HFFc6 (cell line): ENCODE measurements at places on chromosomes 5 and 9.

GRCh38 chr9:97975376-97975775 is 7.8 kb upstream of the ANP32B start:
- H3K4me1 ChIP-seq, result no peaks in the 10 kb centered on the region
- H3K36me3 ChIP-seq, result peaks cover 4% of the 10 kb centered on the region; the same call in 1 of the 2 replicates
- no peak overlapping the region for H3K4me3 ChIP-seq
- peaks cover 18% of the 10 kb centered on the region for H3K27me3 ChIP-seq
- H3K27ac ChIP-seq, result no peak overlapping the region

DNA sequence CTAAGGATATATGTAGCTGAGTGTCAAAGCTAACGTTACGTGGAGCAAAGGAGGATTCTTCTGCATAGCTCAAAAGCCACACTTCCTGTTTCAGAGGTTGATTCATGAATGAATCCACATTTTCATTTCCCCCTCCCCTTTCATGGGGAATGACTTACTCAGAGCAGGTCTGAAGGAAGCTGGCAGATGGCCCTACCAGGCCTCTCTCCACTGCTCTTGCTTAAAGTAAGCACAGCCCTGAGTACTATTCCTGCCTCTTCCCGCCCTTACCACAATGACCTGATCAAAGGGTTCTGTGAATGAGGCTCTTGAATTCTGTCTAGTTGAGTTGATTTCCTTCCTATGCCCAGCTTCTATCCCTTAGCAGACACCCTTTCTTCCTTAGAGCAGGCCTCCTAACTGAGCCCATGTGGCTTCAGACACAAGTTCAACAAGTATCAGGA is 6.3 kb downstream of the IGIP start:
- no peaks in the 10 kb centered on the region for H3K27me3 ChIP-seq
- H3K36me3 ChIP-seq, result no peaks in the 10 kb centered on the region
- DNase-seq, result peak; percentile 88
- H3K4me3 ChIP-seq, result peak overlapping the region; percentile 33

DNA sequence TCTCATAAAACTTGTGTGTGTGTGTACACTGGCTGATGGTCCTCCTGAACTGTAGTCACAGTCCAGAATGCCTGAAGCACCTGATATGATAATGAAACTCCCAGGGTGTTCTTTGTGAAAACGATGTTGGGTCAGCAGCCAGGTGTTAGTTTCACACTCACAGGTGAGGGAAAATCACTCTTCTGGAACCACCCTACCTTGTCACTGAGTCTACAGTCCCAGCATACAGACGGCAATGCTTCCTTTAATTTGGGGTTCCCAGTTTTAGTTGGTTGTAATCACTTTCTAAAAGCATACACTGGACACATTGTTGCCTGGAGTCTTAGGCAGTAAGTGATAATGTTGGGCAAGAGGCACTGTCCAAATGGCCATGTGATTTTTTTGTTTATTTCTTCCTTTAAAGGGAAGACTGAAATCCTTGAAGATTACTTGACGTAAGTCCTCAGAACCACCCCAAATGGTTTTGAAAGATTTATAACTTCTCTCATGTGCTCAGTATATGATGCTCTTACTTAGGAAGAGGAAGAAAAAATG is 18.2 kb upstream of the MGAT1 start:
- no peak overlapping the region for H3K27ac ChIP-seq
- peaks cover 38% of the 10 kb centered on the region for H3K4me1 ChIP-seq
- no peaks in the 10 kb centered on the region; the same call in 1 of the 2 replicates for H3K27me3 ChIP-seq
- no peak for DNase-seq
- H3K36me3 ChIP-seq, result no peaks in the 10 kb centered on the region
- no peak overlapping the region for H3K4me3 ChIP-seq

DNA sequence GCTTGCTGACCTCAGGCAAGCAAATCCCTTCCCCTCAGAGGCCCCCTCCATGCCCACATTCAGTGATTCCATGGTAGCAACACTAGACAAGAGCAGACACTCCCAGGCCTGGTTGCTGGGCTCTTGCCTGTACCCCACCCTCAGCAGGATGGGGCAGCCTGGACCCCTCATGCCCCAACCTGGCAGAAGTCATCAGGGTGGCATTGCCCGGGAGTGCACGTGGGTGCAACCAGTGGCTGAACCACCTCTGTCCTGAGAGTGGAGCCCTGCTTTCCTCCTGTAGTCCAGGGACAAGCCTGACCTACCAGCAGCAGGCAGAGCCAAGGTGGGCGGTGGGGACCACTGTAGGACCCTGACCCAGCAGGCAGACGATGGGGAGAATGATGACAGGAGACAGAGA is 65.8 kb upstream of the TBC1D2 start:
- peaks cover 72% of the 10 kb centered on the region for H3K4me1 ChIP-seq
- no peaks in the 10 kb centered on the region for H3K36me3 ChIP-seq
- DNase-seq, result no peak
- H3K4me3 ChIP-seq, result no peak overlapping the region

DNA sequence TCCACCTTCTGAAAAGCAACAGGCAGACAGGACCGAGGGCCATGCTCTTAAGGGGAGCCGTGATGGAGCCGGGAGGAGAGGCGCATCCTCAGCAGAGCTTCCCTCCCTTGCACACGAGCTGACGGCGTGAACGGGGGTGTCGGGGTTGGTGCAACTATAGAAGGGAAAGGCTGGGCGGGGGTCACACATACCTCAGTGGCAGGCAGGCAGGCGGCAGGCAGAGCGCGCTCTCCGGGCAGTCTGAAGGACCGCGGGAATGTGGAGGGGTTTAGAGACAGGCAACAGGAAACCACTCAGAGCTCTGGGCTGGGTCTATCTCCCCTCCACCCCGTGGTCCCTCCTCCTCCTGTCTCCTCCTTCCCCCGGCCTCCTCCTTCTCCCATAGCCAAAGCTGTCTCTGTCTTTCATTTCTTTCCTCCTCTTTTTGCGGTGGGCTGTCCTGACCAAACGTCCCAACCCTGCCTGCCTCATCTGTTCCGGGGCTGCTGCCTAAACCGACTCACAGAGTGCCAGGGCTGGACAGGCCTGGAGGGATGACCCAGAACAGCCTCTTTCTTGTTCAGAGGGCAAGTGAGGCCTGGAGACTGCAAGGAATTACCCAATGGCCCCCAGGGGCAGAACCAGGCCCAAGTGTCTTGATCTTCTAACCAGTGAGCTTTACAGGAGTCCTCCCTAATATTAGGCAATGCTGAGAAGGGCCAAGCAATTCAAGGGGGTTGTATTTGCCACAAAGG is at the start of gene SPARC:
Gene SPARC, minus strand, starts transcription at position 242 of the 734 bp plus-strand sequence. CDS start 10,727 bp downstream, outside the sequence.
- H3K27me3 ChIP-seq, result peaks cover 31% of the 10 kb centered on the region
- peak within 1 kb of the TSS; percentile 99 for H3K27ac ChIP-seq
- peaks cover 55% of the 10 kb centered on the region for H3K4me1 ChIP-seq
- peak within 1 kb of the TSS; percentile 99 for H3K4me3 ChIP-seq
- peak; percentile 95 for DNase-seq

DNA sequence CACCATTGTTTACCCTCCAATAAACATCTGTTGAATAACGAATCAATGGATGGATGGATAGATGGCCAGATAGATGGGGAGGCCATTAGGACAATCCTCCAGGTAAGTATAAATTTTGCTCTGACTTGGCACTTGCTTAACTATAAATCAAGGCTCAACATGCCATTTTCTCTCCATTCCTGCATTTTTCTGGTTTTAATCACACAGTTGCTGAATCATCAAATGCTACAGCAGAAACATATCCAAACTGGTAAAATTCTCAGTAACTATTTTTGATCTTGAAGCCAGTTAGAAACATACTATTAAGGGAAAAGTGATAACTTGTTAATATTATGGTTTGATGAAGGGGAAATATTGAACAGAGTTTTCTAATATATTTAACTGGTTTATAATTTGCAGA is 71.5 kb upstream of the MTAP start:
- H3K36me3 ChIP-seq, result peaks cover 5% of the 10 kb centered on the region; the same call in 1 of the 2 replicates
- H3K27me3 ChIP-seq, result no peaks in the 10 kb centered on the region
- H3K4me3 ChIP-seq, result no peak overlapping the region
- no peak overlapping the region for H3K27ac ChIP-seq
- DNase-seq, result no peak
- H3K4me1 ChIP-seq, result peaks cover 38% of the 10 kb centered on the region

DNA sequence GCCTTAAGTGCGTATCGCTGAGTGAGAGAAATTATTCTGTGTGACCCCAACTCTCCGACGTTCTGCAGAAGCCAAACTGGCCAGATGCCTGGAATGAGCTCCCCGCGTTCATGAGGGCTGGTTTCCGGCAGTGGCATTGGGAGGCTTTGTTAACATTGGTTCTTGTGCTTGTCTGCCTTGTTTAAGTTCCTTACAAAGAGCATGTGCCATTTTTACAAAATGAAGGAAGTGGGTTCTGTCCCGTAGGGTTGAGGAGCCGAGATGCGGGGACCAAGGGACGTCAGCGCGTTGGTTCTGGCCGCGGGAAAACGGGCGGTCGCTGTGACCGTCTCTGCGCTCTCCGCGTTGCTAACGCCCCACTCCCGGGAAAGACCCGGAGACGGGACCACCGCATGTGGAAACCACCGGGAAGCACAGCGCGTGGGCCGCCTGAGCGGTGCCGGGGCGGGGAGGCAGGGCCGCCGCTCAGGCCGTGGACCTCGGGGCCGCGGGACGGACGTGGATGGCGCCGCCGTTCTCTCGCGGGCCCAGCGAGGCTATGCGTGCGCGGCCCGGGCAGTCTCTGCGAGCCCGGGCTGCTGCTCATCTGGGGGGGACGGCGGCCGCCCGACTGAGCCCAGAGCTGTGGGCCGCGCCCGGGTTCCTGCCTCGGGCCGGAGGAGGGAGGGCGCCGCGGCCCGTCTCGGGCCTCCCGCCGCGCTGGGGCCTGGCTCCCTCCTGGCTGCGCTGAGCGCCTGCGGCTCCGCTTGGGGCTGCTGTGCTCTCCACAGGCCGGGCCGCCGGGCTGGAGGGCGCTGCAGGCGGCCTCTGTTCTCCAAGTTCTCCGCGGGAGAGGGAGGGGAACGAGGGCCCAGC is 13.4 kb downstream of the RABL6 start:
- DNase-seq, result no peak
- peak overlapping the region; percentile 40; the same call in 1 of the 2 replicates for H3K27ac ChIP-seq
- no peaks in the 10 kb centered on the region; the same call in 1 of the 2 replicates for H3K27me3 ChIP-seq
- H3K36me3 ChIP-seq, result peaks cover 13% of the 10 kb centered on the region
- H3K4me1 ChIP-seq, result peaks cover 8% of the 10 kb centered on the region
